ENCODE measurements at places on chromosomes 1 and 21.

DNA sequence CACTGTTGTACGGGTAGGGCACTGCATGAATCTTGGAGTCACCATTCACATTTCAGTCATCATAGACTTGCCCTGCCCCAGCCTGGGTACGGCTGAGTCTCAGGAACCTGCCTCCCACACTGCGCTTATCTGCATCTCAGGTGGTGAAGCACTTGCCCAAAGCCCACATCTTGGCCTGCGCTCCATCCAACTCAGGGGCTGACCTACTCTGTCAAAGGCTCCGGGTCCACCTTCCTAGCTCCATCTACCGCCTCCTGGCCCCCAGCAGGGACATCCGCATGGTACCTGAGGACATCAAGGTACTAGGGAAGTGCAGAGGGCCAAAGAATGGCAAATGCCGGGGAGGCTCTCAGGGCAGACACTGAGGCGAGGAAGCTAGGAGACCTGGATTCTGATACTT is 11.7 kb downstream of the RHOC start:
- no peak for DNase-seq

GRCh38 chr1:51274676-51275075 is 38.6 kb downstream of the RNF11 start:
- no peak for DNase-seq

DNA sequence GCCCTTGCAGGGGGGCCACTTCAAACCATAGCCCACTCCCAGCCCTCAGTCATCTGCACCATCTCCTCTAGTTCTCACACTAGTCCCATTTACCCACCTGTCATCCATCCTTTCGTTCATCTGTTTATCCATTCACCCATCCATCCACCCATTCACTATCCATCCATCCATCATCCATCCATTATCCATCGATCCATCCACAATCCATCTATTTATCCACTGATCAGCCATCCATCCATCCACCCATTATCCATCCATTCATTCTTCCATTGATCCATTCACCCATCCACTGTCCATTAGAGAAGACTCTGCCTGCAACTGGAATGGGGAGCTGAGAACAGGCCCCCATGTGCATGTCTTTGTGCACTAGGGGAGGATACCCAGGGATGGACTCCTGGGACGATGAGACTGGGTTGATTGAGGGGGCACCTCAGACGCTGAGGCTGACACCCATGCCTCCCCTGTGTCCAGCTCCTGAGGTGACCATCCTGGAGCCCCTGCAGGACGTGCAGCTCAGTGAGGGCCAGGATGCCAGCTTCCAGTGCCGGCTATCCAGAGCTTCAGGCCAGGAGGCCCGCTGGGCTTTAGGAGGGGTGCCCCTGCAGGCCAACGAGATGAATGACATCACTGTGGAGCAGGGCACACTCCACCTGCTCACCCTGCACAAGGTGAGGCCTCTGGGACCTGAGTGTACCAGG is 97.9 kb downstream of the TRIM11 start:
- DNase-seq = no peak

DNA sequence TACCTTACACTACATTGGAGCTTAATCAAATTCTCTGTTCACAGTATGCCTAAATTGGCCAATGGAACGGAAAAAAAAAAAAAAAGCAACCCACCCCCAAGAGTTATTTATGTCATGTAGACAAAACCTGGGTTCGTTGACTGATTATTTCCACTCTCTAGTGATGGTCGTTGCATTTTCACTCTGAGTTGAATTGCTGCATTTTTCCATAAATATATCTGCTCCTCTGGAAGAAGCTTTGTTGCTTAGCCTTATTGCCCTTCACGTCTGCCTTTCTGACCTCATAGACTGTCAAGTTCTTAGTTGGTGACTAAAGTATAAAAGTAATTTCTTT is 90.2 kb upstream of the RUNX1 start:
- DNase-seq = no peak

- no peak for DNase-seq
Observed at GRCh38 chr1:168379104-168379860, 98.6 kb downstream of the TBX19 start.

DNA sequence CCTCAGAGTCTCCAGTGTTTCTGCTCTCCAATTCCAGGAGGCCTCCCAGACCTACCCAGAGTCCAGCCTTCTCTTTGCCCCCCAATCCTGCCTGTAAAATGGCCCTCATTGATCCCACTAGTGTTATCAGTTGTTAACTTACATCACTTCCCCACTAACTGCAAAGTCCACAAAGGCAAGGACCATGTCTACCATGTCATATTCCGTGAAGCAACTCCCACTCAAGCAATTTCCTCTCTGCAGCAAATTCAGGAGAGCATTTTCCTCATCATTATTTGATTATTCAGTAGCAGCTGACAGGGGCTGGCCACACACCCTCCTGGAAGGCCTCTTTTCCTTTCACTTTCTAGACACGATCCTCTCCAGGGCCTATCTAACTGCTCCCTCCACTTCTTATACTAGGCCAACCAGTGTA is 153.5 kb downstream of the RERE start:
- DNase-seq = no peak

DNA sequence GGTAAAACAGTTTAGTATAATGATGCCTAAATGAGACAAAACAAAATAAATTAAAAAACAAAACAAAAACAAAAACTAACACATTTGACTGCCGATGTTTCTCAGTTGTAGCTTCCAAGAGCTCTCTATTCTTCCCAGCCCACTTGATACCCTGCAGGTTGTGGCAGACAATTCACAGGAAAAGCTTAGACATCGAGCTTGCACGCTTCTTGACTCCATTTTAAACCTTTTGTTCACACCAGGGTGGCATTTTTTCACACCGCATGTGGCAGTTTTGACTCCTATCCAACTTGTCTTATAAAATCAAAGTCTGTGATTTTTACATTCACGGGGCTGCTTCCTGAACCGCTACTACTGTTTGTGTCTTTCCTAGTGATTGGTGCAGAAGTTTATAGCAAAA is 575.9 kb downstream of the USP25 start:
- no peak for DNase-seq

DNA sequence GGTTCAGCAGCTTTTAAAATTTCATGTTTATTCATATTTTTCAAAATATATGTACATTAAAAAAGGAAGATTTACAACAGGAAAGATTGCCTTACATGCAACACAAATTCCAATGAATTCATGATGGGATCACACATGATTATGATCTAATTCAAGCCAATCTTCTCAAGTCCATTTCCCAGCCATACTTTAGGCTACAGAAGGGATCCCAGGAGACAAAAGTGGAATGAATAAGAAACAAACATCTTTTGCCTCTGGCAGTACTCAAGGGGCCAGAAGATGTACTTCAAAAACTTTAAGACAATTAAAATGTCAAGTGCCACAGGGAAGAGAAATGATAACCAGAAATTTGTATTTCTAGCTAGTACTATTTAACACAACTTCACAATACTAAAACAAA is 10.2 kb upstream of the SH2D5 start:
- DNase-seq = no peak

DNA sequence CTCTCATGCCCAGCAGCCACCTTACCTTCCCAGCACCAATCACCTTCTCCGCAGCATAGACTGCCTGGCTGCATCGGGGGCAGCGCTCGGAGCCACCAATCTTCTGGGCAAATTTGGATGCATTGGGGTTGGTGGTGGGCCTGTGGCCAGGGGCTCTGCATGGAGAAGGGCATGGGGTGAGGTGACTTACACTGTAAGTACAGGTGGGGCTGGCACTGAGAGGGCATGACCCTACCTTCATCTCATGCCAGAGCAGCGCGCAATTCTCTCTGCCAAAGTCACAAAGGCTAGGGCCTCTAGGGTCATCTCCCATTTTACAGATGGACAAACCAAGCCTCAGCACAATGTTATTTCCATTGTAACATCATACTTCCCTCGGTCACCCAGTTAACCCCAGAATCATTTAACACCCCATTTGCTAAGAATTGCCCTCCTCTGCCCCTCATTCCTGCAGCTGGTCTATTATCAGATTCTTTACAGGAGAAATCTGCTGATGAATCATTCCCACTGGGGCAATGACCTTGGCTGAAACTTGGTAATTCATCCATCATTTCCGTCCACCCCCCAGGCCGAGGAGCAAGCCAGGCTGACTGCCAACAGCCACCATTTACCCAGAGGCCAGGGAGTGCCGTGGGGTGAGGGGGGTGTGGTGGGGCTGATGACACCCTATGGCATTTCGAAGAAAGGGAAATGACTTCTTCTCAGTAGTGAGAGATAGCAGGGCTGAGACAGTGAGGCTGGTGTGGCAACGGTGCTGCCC is 17.9 kb downstream of the CSRP1 start:
- DNase-seq = no peak

- DNase-seq = no peak
Observed at GRCh38 chr1:92194511-92194910, 23.2 kb upstream of the C1orf146 start.

GRCh38 chr21:43919871-43920801 is 55.1 kb downstream of the AGPAT3 start:
- no peak for DNase-seq

DNA sequence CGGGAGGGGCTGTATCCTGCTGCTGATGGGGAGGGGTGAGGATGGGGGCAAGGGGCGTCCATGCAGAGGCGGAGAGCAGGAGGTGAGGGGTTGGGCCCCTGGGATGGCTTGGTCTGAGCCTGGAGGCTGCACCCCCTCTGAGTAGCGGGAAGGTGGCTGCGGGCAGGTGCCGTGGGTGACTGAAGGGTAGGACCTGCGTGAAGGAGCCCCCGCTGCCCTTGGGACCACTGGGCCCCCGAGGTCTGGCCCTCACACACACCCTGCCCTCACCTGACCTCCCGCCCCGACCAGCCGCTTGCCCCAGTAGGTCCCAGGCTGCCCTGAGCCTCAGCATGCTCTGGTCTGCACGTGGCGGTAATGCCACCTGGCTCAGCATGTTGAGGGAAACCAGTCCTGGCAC is 12.8 kb upstream of the SKI start:
- no peak for DNase-seq

- peak; percentile 78 for DNase-seq
Observed at GRCh38 chr1:207050480-207051190, 373 bp downstream of the YOD1 start.

GRCh38 chr21:44885615-44886014 is 12.1 kb upstream of the PTTG1IP start:
- DNase-seq = no peak

- DNase-seq = no peak
Observed at GRCh38 chr1:180343921-180344769, 114.1 kb downstream of the LHX4 start.

DNA sequence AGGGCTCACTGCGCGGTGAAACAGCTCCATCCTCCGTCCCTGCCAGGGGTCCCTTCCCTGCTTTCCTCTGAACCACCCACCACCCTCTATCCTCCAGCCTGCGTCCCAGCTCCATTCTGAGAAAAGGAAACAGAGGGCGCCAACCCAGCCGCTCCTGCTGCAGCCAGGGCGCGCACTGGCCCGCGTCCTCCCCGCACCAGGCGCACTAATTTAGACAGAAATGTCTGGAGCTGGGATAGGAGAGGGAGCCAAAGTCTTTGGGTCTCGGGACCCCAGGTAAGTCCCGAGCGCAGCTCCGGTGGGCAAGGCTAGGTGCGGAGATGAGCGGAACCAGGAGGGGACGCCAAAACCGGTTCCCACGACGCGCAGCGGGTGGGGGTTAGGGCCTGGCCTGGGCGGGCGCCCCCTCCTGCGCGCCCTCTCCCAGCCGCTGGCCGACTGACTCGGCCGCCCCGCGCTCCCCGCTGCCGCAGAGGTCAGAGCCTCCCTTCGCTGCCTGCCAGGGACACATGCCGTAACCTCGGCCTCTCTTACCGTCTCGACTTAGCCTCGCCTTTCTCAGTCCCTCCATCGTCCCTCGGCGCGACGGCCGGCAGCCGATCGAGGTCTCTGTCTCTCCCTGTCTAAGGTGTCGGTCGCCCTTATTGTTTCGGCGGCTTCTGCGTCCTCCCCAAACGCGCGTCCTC is 2.0 kb downstream of the CAMK2N1 start:
- no peak for DNase-seq

DNA sequence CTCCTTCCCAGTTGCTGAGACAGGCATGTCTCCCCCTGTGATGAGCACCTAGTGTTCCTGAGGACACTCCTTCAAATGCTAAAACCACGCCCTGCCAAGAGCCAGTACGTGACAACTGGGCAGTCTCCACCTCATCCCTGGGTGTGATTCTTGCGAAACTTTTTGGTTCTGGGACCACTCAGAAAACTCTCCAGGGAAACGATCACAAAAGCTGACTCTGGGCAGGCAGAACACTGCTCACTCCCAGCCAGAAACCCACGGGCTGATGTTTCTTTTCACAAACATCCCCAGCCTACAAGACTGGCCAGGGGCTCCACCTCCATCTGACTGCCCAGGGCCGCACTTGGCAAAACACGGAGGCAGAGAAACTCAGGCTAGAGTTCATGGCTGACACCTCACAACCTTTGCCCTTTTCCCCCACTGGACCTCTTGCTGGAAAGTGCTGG is 24.4 kb downstream of the DHRS3 start:
- DNase-seq = no peak

DNA sequence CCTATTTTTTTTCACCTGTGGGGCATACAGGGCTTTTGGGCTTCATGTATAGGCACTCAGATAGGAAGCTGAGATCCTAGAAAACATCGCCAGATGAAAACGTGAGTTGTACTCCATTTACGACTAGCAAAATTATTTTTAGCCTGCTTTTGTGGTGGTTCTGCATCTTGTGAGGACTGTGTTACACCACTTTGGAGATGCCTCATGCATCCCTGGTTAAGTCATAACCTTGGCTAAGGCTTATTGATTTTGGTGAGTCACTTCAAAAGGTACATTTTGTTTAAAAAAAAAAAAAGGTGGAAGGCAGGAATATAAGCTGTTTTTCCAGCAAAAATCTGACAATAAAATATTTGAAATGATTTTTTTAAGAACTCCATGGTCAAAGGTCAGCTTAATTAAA is 101.8 kb upstream of the OLFM3 start:
- DNase-seq = no peak

GRCh38 chr1:31216016-31216415 is 23.7 kb downstream of the NKAIN1 start:
- DNase-seq = no peak

DNA sequence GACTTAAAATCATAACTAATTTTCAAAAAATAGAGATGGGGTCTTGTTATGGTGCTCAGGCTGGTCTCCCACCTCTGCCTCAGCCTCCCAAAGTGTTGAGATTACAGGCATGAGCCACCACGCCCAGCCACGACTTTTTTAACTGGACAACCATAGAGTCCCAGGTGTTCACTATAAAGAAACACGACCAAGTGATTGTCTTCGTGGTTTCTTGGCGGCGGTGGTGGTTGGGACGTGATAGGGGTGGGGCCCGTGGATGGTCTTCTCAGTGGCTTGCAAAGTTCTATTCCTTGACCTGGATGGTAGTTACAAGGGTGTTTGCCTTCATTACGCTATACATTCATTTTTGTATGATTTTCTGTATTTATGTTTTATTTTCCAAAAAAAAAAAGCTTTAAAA is 34.6 kb upstream of the COX20 start:
- DNase-seq = no peak
